ENCODE measurements at places on chromosomes 7 and 10.

GRCh38 chr10:43224321-43224720 is 42.5 kb downstream of the RASGEF1A start:
- no peak for DNase-seq

DNA sequence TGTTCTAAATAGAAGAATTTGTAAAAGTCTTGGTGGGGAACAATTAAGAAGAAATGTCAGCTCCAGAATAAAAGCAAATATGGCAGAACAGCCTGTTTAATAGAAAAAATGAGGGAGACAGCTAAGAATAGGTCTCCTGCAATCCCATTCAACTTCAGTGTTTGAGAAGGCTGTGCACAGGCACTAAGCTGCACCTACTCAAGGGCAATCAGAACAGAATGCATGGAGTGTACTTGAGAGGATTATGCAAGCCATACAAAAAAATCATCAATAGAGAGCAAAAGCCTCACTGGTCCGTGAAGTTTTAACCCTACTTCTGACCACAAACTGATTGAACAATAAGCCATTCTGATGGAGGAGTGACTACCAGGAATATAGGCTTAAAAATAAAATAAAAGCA is 690.7 kb upstream of the PCDH15 start:
- no peak for DNase-seq

GRCh38 chr7:112721366-112721765 is 68.8 kb downstream of the TMEM168 start:
- DNase-seq, result no peak

DNA sequence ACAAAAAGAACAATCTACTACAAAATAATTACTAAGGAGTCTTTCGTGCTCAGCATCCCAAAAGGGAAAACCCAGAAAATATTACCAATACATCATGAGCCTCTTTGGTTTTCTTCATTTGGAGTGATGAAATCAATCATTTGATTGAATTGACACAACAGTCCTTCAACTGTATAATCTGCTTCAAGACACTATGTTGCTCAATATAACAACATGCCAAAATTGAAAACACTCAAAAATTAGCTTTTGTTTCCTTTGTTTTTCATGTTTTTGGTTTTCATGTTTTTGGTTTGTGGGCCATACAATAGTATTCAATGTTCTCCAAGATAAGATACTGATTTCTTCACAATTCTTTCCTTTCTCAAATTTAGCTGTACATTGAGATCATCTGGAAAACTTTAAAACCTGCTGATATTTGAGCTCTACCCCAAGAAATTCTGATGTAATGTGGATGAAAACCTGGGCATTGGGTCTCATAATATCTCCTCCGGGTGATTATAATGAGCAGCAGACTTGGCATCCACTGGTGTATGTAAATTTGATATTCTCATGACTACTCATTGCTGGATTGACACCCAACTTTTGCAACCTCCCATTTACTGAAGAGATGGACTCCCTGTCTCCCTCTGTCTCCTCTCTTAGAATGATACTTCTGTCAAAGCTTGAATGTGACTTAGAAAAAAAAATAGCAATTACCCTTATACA is 4.6 kb downstream of the SOSTDC1 start:
- DNase-seq, result no peak

- DNase-seq, result no peak
These were observed 44.6 kb upstream of the ANAPC16 start for GRCh38 chr10:72171175-72171630.

Measured in T-cell (primary cell).